ENCODE measurements at places on chromosomes 6 and 20.

DNA sequence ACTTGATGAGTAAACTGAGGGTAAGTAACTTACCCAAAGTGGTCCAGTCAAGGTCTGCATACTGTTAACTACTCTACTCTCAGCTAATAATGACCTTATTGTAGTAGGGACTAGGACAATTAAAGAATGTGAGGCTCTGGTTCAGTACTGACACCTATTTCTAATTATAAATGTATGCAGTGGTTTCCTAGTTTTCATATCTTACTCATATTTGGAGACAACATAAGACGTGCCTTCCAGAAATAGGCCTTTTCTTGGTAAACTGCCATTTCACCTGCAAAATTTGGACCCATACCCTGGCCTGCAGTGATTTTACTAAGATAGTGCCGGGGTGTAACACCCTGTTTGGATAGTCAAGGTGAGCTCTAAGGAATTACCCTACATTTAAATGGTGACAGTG lies 24.7 kb downstream of the GJA1 start:
- DNase-seq = no peak

- DNase-seq = no peak
Measured at GRCh38 chr20:910870-911770, 5.0 kb downstream of the ANGPT4 start.

- no peak for DNase-seq
Measured at GRCh38 chr6:22366214-22366613, 69.4 kb upstream of the PRL start.

DNA sequence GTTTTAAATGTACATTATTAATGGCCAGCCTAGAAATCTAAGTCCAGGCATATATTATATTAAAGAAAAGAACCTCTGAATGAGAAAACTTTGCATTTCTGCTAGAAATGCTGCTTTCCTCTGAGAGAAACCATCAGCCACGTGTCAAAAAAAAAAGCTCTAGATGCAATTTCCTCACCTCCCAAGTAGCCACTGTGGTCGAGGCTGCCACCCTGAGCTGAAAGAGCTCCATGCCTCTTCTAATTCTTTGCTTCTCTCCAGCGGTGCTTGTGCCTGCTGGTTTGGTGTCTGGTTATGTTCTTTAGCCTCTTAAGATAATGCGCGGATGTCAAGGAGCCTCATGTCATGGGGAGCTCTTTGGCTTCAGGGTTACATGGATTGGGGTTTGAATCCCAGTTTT lies 316.0 kb downstream of the TFAP2C start:
- no peak for DNase-seq

DNA sequence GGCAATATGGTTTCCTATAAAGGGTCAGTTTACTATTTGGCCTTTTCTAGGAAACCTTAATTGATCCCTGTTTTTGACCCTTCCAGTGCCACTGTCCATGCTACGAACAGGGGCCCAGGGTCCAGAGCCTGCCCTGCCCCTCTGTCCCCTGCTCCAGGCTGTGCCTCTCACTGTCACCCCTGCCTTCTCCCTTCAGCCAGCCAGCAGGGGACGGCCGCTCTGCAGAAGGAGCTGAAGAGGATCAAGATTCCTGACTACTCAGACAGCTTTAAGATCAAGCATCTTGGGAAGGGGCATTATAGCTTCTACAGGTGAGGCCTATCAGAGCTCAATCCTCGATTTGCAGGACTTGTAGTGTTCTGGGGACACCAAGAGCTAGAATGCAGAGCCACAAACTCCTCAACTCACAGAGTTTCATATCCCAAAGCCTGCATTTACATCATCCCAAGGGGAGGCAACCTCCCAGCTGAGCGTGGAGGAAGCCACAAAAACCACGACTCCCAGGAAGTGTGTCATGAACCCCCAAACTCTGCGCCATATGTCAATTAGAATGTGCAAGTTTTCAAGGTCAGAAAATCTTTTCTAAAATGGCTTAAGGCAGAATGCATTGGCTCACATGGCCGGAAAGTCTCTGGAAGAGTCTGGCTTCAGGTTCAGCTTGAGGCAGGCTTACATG lies 3.6 kb downstream of the BPI start:
- no peak for DNase-seq

DNA sequence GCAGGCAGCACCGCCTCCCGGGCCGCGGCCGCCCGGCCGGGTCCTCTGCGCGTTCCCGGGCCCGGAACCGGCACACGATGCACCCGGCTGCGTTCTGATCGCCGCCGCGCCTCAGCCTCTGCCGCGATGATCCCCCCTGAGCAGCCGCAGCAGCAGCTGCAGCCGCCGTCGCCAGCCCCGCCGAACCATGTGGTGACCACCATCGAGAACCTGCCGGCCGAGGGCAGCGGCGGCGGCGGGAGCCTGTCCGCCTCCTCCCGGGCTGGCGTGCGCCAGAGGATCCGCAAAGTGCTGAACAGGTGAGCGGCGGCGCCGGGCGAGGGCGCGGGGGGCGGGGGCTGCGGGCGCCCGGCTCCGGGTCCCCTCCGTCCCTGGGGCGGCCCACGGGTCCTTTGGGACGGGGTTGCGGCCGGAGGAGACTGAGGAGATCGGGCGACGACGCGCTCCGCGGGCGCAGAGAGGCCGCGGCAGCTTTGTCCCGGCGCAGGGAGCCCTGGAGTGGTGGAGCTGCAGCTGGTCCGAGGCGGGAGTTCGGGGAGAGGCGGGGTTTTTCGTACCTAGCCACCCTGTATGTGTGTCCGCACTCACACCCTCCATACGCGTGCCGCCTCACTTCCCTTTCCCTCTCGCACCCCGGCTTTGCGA lies 659 bp downstream of the SLC35F1 start:
- DNase-seq = no peak

DNA sequence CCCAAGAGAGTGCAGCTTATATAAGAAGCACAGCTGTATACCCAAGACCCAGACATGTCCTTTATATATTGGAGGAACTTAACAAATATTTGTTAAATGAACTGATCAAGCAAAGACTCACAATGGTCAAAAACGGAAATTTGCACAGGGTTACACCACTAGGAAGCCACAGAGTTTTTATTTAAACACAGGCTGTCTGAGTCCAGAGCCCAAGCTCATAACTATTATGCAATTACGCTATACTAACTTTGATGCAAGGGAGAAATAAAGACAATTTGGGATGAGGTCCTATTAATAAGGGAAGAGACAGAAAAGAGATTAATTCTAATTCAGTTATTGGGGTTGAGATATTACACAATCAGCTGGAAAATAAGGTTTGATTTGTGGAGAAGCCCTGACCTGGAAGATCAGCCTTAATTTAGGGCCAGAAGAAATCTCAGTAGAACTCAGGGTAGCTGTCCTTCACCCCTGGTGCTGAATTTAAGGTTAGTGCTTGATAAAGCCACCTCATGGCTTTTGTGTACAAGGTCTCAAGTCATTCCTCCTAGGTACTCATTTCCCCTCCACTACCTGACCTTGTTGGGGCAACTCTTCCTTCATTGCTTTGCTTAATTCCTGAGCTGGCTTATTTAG lies 10.5 kb upstream of the ZNF334 start:
- DNase-seq = no peak

- no peak for DNase-seq
Measured at GRCh38 chr20:9087531-9088217, 18.8 kb downstream of the PLCB4 start.

GRCh38 chr6:13574571-13575376 lies at the start of gene SIRT5:
Gene SIRT5 (plus strand): TSS chr6:13574601. CDS start chr6:13584111, 9,510 bp downstream.
- DNase-seq = peak; percentile 84

DNA sequence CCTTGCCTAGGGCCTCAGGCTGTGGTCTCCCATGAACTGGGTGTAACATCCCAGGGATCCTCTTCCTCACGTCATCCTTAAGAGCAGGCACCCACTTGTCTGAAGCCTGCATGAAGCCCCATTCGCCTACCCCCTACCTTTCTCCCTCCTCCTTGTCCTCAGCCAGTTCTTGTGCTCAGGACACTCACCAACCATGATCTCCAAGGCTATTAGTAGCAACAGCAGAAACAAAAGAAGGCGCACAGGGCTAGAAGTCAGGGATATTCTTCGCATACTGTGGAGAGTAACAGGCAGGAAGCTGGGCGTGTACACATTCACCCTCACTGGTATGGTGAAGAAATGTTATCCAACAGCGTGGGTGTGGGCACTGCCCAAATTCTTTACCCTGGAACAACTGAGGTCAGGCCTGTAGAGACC lies 7.3 kb downstream of the RAET1E start:
- DNase-seq = no peak

DNA sequence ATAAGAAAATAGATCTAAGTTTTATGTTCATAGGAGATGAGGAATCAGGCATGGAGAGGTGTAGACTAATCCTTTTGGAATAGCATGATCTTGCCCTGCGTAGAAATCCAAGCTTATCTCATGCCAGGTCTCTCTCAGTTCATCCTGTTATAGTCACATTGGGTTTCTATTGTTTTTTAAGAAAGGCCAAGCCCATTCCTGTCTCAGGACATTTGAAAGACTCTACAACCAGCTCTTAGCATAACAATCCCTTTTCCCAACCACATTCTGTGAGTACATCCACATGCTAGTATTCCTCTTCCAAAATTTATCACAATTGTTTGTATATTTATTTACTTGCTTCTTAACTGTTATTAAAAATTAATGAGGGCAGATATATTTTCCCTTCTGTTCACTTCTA lies 130.3 kb downstream of the MMUT start:
- DNase-seq = no peak

- DNase-seq = no peak
Measured at GRCh38 chr20:46333161-46333991, 25.1 kb upstream of the CDH22 start.

DNA sequence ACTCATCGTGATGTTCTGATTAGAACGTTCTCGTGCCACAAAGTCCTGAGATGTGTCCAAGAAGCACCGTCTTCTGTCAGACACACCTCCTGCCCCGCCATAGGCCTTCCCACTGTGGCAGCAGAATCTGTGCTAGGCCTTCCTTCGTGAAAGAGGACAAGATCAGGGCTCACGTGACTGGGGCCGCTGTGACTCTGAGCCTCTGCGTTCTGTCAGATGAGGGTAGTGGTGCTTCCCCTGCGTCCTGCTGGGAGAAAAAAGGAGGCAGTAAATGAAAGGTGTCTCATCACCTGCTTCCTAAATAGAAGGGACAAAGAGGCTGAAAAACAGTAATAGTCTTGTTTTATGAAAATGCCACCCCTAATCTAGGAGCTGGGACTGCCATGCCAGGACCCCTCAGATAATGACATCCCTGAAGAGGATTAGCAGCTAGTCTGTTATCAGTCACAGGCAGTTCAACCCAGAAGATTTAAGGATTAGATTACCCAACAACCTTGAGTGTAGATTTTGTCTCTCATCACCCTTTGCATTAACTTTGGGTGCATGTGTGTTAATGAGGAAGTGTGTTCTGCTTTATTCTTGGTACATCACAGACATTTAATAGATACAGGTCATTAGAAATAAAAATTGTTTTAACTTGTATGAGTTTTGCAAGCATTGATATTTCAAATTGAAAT lies 4.1 kb downstream of the DNAJC5 start:
- DNase-seq = peak; percentile 17

DNA sequence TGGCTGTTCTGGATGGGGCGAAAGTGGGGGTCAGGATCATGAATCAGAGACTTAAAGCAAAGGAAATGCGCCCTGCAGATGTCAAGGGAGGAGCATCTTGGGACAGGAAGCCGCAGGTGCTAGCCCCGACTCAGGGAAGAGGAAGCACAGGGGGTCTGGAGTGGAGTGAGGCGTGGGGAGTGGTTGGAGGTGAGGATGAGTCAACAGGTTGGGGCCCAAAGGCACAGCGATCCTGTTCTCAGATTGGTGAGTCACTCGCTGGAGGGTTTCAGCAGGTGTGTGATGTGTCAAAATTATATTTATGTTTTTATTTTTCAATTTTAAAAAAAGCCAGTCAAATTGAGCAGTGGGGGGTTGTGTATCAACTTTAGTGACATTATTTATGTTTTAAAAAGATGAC lies 19.0 kb downstream of the PACSIN1 start:
- peak; percentile 87 for DNase-seq

DNA sequence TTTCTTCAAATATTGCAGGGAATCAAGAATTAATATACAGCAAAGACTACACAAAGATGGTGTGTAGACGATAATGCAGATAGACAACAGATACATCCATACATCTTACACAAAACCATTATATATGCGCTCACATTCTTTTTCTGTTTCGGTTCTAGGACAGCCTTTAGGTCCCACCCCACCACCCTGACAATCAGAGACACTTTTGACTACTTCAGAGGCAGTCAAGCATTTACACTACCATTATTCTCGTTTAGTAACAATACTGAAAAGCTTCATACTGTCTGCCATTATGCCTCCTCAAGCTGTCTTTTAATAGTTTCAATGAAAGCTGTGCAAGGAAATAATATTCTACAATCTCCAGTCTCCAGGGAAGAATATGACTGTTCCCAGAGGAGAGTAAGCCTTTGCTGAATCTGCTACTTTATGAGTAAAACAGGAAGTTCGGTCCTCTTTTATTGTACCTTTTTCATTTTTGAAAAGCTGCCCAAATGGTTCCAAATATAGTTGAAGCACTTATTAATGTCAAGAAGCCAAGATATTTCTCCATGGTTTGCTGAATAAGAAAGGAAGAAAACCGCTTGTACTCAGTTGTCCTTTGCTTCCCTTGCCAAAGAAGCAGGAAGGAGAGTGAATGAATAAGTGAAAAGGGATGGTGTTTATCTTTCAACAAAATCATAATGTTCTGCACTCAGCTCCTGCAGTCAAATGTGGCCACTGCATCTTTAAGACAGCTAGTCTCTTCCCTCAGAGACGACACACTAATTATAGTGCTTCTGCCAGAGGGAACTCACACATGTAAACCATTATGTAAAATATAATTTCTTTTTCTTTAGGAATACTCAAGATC lies 468.3 kb downstream of the CDC5L start:
- DNase-seq = no peak

- no peak for DNase-seq
Measured at GRCh38 chr20:17012546-17013226, 214.2 kb upstream of the PCSK2 start.

GRCh38 chr6:56752009-56752408 lies 109.3 kb upstream of the DST start:
- no peak for DNase-seq

DNA sequence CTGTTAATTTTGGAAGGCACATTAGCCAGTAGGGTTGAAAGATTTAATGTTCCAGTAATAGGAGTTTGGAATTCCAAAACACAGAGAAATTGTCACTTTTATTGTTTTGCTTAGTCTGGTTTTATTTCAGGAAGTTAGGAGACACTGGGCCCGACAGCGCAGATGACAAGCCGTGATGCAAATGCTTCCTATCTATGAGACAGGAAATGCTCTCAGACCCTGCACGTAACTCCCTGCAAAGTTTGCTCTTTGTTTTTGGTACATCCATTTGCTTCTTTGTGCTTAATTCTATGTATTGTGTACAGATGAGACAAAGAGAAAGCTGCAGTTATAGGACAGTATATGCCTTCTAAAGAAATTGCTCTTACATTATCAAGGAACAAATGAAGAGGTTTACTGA lies 201.6 kb upstream of the SGK1 start:
- DNase-seq = peak; percentile 26
